ENCODE measurements at places on chromosomes 16 and 17.

DNA sequence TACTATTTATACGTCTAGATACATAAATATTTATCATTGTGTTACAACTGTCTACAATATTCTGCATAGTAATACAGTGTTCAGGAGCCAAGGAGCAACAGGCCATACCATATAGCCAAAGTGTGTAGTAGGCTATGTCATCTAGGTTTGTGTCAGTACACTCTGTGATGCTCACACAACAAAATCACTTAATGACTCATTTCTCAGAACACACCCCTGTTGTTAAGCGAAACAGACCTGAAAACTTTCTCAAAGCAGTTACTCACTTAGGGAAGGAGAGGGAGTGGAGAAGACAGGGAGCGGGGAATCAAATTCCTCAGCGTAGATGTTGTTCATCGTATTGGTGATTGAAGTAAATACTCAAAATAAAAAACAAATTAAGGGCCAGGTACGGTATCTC, 269.5 kb downstream of the STX8 start:
- no peak for DNase-seq

DNA sequence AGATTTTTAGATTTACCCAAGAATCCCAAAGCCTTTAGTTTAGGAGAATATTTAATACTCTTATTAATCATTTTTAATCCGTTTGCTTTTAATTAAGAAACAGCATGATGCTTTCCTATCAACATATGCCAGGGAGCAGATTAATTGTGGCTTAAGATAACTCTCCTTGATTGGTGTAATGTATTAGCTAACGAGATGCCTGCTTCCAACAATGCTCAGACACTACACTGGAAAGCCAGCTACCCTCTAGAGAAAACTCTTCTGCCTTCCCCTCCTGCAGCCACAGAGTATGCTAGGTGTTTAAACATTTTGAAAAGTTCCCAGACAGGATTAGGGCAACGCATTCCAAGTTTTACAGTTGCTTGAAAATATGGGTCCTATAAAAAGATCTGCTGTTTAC, 142.2 kb downstream of the AATF start:
- DNase-seq: no peak

DNA sequence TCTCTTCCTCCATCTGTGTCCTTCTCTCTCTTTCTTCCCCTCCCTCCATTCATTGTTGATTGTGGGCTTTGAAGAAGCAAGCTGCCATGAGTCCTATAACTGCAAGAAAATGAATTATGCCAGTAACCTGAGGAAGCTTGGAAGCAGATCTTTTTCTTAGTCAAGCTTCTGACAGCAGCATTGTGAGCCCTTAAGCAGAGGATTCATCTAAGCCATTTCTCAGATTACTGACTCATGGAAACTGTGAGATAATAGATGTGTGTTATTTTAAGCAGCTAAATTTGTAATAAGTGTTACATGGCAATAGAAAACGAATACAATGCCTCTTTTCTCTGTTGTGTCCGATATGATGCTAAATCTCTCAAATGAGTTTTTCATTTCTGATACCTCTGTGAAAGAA, 1109.7 kb downstream of the CDH11 start:
- peak; percentile 13 for DNase-seq

GRCh38 chr17:33498069-33498468, 205.0 kb upstream of the ASIC2 start:
- no peak for DNase-seq

DNA sequence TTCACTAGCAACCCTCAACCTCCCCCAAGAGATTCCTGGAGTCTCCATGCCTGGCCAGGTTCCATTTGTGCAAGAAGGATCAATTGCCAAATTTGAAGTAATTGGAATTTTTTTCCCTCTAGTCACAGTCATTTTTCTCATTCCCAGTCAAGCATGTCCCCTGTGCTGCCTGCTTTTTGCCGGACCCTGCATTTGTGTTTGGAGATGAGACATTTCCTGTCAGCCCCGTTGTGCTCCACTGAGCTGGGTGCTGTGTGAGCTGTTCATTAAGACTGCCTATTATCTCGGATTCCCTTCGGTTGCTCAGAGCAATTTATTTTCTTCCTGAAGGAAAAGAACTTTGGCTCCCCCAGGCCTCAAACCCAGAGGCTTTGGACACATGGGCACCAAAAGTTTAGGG, 201.0 kb upstream of the NLRP1 start:
- no peak for DNase-seq

DNA sequence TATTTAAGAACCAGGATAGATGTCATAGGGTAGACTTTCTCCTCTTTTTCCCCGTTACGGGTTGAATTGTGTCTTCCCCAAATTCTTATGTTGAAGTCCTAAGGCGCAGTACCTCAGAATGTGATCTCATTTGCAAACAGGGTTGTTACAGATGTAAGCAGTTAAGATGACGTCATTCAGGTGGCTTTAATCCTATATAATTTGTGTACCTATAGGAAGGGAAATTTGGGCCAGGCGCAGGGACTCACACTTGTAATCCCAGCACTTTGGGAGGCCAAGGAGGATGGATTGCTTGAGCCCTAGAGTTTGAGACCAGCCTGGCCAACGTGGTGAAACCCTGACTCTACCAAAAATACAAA, 99.5 kb upstream of the DHX40 start:
- DNase-seq: no peak

- DNase-seq: no peak
Observed at GRCh38 chr16:13435873-13436474, 484.0 kb upstream of the ERCC4 start.

- DNase-seq: no peak
Observed at GRCh38 chr16:57361404-57361803, 2.8 kb downstream of the CCL22 start.

DNA sequence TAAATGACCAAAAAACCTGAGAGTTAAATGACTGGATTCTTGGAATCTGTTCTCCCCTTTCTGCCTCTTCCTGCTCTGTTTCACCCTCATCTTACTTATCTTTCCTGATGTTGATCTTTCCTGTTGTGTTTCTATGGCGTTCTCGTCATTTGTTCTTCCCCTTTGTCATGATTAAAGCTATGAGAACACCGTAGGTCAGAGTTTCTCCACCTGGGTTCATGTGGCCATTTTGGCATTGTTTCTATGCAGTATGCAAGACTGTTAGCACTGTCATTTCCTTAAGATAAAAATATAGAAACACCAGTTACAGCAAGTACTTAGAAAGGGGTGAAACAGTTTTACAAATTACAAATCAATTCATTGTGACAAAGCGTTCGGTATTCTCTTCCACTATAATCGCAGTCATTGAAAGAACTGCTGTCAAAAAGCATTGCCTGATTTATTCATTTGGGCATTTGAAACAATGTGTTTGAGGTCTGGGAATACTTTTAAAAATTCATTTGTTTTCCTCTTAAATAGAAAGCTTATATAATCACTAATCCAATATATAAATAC, 166.0 kb downstream of the PHKB start:
- no peak for DNase-seq

- no peak for DNase-seq
Observed at GRCh38 chr17:77375108-77375916, 234.5 kb downstream of the SEC14L1 start.

DNA sequence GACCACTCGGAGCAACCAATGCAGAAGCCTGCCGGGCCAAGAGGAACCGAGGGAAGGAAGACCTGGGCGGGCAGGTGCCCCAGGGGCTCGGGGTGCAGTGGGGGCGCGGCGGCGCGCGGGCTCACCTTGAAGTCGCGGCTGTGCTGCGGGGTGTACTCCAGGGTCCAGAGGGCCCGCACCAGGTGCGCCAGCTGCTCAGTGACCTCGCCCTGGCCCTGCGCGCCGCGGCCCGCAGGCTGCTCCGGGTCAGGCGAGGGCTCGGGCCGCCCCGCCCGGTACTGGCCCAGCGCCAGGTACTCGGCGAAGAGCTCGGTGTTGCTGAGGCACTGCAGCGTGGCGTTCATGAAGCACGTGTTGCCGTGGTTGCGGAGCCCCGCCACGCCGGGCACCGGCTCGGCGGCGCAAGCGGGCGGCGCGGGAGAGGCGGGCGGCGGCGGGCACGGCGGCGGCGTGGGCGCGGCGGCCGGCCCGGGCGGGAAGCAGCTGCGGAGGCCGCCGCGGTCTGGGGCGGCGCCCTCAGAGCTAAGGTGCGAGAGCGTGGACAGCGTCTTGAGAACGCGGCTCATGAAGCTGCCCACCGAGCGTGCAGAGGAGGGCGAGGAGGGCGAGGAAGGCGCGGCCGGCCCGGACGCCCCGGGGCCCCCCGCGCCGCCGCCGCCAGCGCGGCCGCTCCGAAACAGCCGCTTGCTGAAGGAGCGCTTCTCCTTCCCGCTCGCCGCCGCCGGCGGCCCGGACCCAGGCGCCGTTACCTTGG, 562 bp downstream of the USP31 start:
- peak; percentile 58 for DNase-seq

DNA sequence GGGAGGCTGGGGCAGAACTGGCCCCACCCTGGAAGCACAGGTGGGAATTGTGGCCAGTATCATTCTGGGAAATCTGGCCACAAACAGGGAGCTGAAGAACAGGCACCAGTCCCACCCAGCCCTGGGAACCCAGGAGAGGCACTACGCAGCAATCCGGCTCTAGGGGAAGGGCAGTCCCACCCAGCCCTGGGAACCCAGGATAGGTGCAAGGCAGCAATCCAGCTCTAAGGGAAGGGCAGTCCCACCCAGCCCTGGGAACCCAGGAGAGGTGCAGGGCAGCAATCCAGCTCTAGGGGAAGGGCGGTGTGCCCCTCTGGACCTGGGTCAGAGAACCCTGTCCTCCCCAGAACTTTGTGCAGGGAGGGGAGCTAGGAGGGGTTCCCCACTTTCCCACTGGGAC, 7.1 kb downstream of the DRC3 start:
- DNase-seq: no peak

GRCh38 chr16:56688762-56689161, 6.5 kb downstream of the MT1X start:
- no peak for DNase-seq

DNA sequence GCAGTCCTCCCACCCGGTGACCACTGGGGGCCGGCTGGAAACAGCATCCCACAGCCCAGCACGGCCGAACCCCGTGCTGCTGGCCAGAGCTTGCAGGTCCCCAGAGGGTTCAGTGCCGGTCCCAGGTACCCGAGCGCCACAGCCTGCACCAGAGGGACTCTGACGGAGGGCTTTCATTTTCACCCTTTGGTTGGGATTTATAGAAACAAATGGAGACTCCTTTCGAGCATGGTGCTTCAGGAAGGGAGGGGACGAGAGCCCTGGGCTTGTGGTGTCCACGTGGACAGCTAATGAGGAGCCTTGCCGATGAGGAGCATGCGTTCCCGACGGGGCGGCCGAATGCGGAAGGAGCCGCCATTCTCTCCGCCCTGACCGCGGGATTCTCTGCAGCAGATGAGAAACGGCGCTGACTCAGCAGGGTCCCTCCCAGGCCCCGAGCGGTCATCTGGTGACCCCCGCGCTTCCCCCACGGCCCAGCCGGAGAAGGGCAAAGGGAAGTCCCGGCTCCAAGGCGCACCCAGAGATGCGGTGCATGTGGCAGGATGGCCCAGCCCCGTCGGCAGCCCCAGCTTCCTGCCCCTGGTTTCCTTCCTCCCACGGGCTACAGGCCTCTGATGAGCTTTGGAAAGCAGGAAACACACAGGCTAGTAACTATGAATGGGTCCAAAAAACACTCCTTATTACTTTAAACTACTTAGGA, 9.8 kb downstream of the SLC38A10 start:
- no peak for DNase-seq

Measured in putamen (tissue), 1 donor.